ENCODE measurements at places on chromosomes 3 and 15.

DNA sequence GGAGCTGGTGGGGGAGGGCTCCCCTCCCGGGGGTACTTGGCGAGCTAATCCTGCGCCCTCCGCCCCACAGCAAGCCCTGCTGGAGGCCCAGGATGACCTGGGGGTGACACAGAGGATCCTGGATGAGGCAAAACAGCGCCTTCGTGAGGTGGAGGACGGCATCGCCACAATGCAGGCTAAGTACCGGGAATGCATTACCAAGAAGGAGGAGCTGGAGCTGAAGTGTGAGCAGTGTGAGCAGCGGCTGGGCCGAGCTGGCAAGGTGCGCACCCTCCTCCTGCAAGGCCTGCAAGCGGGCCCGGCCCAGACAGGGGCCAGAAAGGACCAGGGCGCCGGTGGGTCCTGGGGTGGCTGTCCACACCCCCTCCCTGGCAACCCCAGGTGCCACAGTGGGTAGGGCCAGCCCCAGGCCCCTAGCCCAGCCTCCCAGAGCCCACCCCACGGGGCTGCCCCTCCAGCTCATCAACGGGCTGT is 56.5 kb downstream of the SEMA3G start:
- no peak for DNase-seq

- DNase-seq: no peak
These were observed 74.8 kb upstream of the SEC13 start for GRCh38 chr3:10395671-10396070.

DNA sequence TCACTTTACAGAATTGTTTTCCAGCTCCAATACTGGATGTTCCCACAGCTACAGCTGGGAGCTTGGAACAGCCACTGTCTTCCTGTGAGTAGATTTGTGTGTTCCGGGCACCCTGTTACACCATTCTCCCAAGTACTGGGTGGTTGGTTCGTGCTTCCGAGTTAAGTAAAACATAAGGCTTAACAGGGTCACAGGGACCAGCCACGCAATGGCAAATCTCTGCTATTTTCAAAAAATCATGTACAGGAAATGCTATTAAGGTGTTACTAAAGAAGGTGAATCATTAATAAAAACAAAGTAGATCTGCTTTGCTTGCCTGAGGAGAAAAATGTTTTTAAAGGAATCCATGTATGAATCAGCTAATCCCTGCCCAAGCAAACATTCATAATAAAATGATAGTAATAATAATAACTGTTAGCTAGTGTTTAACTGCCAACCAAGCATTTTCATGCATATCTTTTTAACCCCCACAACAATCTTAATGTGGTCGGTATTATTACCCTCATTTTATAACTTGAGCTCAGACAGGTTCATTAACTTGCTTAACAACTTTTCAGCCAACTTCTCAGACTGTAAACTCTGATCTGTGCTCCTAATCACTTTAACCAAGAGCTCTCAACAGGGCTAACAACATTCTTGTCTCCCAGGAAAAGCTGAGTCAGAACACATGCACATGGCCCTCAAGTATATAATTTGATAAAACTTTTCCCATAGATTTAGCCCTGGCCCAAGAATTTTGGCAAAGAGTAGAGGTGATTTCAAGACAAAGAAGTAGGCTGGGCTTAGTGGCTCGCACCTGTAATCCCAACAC is 2.7 kb upstream of the C2CD4A start:
- peak; percentile 53 for DNase-seq

- DNase-seq: peak; percentile 84
These were observed 15.6 kb downstream of the SEMA3F start for GRCh38 chr3:50170689-50171088.

DNA sequence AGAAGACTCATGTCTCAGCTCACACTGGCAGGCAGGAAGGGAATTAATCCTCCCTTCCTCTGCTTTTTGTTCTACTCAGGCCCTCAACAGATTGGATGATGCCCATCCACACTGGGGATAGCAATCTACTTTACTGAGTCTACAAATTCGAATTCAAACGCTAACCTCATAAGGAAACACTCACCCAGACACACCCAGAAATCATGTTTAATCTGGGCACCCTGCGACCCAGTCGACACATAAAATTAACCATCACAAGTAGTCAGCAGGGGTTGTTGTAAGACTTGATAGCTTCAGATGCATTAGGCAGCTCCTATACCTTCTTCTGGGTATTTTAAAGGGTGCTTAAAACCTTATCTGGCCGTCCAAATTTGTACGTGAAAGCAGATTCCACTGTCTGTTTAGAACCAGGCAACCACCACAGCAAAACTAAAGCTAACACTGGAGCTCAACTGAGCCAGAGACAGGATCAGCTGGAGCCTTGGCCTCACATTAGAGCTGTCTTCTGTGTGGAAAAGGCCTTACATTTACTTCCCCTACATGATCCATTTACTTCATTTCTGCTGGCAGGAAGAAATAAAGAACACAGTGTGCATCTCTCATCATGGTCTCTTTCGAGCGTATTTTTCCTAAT is 407.3 kb upstream of the PPP2R3A start:
- DNase-seq: no peak

DNA sequence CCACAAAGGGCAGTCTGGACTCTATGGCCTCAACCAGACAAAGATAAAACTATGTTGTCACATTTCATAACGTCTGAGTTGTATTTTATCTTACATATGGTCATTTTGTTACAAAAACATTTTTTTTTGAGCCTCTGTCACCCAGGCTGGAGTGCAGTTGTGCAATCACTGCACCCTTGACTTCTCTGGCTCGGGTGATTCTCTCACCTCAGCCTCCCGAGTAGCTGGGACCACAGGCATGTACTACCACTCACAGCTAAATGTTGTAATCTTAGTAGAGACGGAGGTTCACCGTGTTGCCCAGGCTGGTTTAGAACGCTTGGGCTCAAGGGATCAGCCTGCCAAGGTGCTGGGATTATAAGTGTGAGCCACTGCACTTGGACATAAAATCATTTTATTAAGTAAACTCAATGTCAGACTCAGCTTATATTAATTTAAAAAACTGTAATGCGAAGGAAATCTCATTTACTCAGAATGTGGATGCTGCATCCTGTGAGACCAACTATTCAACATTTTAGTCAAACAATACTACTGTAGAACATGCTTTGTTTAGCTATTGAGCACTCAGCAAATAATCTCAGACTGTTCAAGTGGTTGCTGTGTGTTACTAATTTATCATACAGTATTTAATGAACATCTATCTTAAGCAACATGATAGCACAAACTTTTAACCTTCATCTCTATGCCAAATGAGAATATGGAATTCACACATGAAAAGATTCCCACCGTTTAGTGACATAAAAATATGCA is 209.2 kb downstream of the TBL1XR1 start:
- DNase-seq: no peak
